Activated T-cell treated with anti-CD3 and anti-CD28 coated beads, Interleukin-2, amount 50 U/mL, for 24 hours (primary cell): ENCODE measurements at places on chromosomes 6 and 20.

DNA sequence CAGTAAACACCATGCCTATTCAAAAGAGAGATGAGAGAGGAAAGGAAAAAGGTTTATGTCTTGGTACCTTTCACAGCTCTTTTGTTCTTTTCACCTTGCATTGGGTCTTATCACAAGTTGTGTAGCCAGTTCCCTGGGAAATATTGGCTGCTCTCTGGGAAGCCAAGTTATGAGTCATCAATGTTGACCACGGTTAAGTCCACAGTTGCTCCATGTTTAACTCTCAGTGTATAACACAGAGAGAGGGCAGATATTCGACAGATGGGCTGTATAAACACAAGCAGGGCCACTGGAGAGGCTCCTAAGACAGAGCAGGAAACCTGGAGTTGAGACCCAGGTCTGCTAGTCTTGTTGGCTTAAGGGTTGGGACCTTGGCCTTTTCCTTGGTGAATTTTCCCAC is 718.6 kb downstream of the QKI start:
- DNase-seq, result no peak

DNA sequence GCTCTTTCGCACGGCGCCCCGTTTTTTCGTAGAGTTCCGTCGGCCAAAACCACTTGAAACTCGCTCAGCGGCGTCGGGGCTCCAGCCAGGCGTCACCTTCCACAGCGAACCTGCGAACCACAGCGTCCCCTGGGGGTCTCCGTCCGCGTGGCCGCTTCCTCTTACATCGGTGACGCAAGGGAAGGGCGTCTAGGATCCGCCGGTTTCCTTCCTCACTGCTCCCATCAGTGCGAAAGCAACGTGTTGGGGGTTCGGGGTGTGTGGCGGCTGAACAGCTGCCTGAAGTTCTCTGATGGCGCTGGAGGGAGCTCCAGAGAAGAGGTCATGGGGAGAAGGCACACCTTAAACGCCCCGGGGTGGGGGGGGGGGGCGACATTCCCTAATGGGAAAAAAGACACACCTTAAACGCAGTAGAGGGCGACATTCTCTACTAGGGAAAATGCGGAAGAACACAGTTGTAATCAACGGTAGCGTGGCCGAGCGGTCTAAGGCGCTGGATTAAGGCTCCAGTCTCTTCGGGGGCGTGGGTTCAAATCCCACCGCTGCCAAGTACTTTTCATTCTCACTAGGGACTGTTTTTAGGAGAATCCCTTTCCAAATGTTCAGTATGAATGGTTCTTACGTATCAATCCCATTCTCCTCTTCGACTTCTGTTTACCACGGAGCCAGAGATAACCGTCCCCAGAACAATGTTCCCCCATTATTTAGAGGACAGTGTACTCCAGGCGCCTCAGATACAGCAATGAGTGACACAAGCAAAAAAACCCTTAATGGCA is 16.4 kb downstream of the ZNF311 start:
- DNase-seq, result peak; percentile 79

- DNase-seq, result peak; percentile 59
These were observed 1.6 kb downstream of the INSM1 start for GRCh38 chr20:20369250-20370093.

DNA sequence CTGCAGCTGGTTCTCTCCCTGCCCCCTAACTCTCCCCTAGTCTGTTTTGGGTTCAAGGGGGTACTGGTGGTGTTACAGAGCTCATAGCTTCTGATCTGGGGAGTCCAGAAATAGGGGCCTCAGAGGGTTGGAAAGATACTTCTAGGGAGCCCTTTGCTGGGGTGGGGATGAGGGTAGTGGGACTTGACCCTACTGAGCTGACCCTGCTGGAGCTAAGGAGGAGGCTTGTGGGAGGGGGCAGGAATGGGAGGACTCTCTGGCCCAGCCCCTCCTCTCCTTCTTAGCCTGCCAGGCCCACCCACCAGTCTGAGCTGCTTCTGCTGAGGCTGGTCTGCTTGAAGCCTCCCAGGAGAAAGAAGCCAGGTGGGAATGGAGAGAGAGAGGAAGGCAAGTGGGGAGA is at the start of gene EGFL8:
Gene EGFL8, plus strand, starts transcription at position 301 of the 400 bp plus-strand sequence. CDS start 1,571 bp downstream, outside the sequence.
- no peak for DNase-seq

- DNase-seq, result no peak
These were observed 442.7 kb downstream of the TENT5A start for GRCh38 chr6:81309811-81310210.

- DNase-seq, result no peak
These were observed 49.6 kb upstream of the CD93 start for GRCh38 chr20:23135449-23136420.

GRCh38 chr6:137707590-137708360 is 159.3 kb upstream of the TNFAIP3 start:
- peak; percentile 71 for DNase-seq

- no peak for DNase-seq
These were observed 8.9 kb upstream of the DNAJC5 start for GRCh38 chr20:63886054-63886419.

GRCh38 chr6:75150685-75151412 is 55.0 kb downstream of the COL12A1 start:
- DNase-seq, result no peak

DNA sequence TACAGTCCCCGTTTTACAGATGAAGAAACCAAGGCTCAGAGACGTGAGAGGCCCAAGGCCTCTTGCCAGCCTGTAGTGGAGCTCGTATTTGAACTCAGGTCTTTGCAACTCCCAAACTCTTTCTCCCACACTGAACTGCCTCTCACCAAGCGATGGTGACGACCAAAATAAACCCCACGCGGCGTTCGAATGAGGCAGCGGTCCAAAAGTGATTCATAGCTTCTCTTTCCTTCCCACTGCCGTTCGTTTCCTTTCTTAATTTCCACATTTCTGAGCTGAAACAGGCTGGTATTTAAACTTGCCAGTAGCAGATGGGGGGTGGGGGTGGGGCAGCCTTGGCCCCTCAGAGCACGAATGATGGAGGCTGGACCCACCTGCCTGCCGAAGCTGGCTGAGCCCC is 252.9 kb upstream of the KCNG1 start:
- DNase-seq, result no peak

- DNase-seq, result peak; percentile 81
These were observed 20.3 kb downstream of the TTBK1 start for GRCh38 chr6:43263314-43264178.

DNA sequence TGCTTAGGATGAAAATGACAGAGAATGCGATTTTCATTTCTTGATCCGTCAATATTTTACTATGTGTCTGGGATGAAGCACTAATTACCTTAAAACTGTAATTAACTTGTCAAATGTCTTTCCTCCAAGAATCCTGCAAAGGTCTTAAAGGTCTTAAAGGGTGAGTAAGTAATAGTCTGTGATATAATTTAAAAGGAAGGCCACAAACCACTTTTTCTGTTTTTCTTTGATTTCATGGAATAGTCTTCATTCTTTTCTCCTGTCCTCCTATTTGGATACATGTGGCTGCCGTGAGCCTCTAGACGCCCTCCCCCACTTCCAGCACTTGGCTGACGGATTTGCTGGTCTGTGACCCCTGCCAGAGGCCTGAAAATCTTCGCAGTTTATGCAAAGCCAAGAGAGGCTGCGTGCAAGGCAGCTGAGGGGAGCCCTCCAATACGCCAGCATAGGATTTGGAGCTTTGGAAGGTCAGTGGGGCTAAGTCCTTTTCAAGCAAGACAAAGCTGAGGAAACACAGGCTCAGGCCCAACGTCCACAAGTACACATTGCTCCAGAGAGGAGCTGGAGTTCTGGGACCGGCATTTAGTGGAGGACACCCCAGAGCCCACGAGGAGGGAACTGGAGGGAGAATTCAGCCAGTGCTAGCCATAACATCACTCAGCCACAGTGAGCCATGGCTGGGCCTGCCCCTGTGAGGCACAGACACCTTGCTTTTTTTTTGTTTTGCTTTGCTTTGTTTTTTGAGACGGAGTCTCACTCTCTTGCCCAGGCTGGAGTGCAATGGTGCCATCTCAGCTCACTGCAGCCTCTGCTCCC is 382.6 kb downstream of the SMOC2 start:
- no peak for DNase-seq

- no peak for DNase-seq
These were observed 7.8 kb upstream of the LCA5 start for GRCh38 chr6:79544939-79545450.

DNA sequence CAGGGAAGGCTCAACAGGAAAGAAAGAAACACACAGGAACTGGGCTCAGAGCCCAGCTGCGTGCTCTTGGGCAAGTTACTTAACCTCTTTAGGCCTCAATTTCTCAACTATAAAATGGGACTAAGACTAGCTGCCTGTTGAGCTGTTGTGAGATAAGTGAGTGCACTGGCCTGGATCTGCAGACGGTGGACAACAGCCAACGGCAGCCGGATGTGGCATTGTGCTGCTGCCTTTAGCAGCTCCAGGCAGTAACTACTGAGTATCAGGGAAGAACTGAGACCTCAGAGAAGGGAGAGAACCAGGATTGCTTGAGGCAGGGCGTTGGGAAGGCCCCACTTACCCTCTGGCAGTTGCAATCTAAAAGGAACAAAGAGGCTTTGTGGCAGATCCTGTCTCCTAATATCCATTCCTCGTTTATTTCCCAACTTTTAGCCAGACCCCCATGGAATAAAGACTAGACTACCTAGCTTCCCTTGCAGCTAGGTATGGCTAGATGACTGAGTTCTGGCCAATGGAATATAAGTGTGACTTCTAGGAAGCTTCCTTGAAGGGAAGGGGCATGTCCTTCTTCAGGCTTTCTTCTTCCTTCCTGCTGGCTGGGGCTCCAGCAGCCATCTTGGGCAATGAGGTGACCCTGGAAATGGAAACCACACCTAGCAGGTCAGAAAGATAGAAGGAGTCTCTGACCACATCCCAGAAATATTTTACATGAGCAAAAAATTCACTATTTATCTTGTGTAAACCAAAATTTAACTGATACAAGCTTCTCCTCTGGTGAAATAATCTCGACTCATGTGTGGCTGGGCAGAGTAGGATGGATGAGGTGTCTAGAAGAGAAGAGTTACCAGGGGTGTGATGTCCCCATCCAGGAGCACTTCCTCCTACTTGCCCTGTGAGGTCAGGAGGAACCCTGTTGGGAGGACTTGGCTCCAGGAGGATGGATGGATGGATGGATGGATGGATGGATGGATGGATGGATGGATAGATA is 67.6 kb downstream of the MRPL14 start:
- DNase-seq, result no peak

GRCh38 chr6:125296471-125296870 is 5.3 kb downstream of the HDDC2 start:
- no peak for DNase-seq

- DNase-seq, result no peak
These were observed 16.8 kb upstream of the AKIRIN2 start for GRCh38 chr6:87718662-87719433.

DNA sequence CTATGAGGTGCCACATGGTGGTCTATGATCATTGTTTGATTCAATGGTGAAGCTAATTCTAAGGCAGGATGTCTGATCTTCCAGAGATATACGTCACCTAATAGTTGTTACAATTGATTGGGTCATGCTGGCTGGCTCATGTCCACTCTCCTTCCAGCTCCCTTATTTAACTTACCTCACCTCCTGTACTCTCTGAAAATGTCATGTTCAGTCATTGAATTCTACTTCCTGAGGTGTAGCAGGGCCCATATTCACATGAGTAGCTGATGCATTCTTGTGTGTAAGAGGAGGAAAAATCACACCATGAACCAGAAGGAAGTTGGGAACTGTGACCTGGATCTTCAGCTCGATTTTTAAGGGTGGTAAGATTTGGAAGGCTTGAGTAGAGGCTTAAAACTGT is 795.8 kb downstream of the QKI start:
- DNase-seq, result no peak

- DNase-seq, result no peak
These were observed 1.9 kb downstream of the RFPL4B start for GRCh38 chr6:112348891-112349635.

DNA sequence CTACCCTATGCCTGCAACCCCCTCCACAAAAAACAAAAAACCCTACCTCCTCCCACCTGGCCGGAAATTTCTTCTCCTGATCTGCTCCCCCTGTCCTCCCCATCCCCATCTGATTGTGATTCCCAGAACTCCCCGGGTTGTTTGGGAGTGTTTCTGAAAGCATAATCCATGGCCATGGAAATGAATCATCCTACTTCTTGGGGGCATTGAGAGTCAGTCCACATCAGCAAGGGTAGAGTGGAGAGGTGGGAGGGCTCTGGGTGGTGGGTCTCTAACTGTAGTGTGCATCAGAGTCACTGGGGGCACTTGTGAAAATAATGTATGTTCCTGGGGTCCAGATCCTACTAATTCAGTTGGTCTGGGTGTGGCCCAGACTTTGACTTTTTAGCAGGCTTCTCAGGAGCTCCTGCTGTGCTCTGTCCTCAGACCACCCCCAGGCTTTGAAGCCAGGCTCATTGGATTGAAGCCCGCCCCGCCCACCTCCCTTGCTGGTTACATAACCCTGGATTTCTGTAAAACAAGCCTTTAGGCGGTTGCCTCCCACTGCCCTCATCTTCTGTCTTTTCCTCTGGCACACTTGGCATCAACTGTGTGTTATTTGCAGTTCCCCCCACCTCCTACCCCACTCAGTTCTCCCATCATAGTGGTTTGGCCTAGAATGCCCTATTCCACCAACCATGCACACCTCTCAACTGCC is 10.5 kb downstream of the PIGT start:
- DNase-seq, result no peak

DNA sequence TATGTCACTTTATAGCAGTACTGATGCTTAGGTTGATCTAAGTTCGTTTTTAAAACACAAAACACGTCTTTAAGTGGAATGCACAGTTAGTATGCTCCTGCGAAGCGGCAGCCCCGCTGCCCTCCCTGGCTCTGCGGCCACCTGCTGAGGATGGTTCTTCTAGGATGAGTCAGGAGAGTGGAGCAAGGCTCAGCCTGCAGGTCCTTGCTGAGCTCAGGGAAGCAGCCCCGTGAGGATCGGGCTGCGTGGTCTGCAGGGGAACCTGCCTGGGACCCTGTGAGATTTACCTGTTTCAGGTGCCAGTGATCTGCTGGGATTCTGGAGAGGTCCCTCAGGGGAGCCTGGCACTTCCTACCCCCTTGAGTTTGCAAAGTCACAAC is 57.5 kb downstream of the SYNJ2 start:
- DNase-seq, result no peak

DNA sequence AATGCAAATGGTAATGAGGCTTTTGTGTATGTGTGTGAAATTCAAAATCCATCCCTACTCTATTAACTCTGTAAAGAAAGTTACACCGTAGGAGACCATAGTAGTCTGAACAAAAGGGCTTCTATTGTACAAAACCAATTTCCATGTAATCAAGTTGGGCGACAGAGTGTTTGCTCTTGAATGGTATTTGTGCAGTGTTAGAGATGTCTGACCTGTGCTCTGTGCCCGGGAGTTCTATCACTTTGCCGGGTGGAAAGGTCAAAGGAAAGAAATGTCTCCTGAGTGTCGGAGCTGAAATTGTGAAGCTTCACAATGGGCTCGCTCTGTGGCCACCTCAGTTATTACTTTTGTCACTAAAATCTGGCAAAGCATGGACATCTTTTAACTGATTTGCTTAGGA is 312.0 kb downstream of the SAMD5 start:
- DNase-seq, result no peak

- no peak for DNase-seq
These were observed 266.5 kb downstream of the C6orf118 start for GRCh38 chr6:165042912-165043311.

GRCh38 chr20:43909720-43910119 is 4.9 kb upstream of the TOX2 start:
- DNase-seq, result no peak
